ENCODE measurements at places on chromosomes 6 and 20. TPM values are rescaled to one million over a fixed set of nuclear protein-coding genes. Genes with fewer than 3 reads are reported as not detected.

DNA sequence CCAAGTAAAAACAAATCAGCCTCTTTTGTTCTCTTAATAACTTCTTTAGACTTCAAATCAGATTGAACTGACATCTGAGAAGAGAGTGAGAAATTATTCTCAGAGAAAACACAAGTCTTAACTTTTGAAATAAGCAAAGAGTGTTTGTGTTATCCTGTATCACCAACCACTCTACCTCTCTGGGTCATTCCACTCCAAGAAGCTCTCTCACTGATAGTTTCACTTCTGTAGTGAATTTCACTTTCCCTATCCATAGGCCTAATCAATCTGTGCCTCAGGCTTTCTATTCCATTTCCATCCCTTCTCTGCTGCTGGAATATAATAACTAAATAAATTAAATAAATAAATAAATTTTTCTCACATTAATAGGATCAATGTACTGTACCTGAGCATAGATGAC is 235.0 kb downstream of the HTR1B start:
- H3K36me3 ChIP-seq = no peaks in the 10 kb centered on the region
- no peaks in the 10 kb centered on the region for H3K4me1 ChIP-seq
- no peaks in the 10 kb centered on the region for H3K27me3 ChIP-seq
- no peak for DNase-seq

DNA sequence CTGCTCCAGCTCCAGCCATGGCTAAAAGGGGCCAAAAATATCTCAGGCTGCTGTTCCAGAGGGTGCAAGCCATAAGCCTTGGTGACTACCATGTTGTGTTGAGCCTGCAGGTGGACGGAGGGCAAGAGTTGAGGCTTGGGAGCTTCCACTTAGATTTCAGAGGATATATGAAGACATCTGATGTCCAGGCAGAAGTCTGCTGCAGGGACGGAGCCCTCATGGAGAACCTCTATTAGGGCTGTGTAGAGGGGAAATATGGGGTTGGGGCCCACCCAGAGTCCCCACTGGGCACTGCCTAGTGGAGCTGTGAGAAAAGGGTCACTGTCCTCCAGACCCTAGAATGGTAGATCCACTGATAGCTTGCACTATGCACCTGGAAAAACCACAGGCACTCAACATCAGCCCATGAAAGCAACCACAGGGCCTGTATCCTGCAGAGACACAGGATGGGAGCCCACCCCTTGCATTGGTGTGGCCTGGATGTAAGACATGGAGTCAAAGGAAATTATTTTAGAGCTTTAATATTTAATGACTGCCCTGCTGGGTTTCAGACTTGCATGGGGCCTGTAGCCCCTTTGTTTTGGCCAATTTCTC is 70.5 kb downstream of the NINL start:
- H3K27me3 ChIP-seq = no peaks in the 10 kb centered on the region
- peaks cover 37% of the 10 kb centered on the region for H3K36me3 ChIP-seq
- DNase-seq = no peak
- no peak overlapping the region for H3K27ac ChIP-seq
- H3K4me3 ChIP-seq = no peak overlapping the region

DNA sequence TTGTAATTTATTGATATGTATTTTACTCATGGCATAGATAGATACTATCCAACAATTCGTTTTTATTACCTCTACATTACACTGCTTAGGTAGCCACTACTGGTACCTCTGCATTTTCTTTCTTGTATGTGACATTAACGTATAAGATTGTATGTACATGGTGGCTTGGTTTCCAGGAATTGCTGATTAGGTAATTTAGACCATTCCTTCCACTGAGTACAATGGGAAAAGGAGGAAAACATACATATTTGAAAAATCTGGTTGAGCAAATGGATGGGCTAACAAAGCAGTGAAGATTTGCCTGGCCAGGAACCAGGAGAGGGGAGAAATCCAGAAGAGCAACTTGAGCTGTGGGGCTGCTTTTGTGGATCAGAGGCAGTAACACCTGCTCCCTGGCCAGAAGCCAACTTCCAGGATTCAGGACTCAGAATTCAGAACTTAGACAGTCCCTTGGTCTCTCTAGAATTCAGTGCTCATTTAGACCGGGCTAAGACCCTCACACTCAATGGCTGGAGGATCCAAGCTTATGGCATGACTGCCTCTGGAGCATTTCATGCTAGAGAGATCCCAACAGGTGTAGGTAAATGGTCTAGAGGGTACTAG is 17.9 kb upstream of the MICB start:
- H3K4me3 ChIP-seq = no peak overlapping the region
- no peak overlapping the region for H3K27ac ChIP-seq
- H3K27me3 ChIP-seq = no peaks in the 10 kb centered on the region
- no peak for DNase-seq

- H3K27me3 ChIP-seq = no peaks in the 10 kb centered on the region
- DNase-seq = no peak
- H3K36me3 ChIP-seq = no peaks in the 10 kb centered on the region
- H3K4me3 ChIP-seq = no peak overlapping the region
- H3K4me1 ChIP-seq = no peaks in the 10 kb centered on the region
Observed at GRCh38 chr6:80402266-80402665, 295.8 kb downstream of the BCKDHB start.

GRCh38 chr6:46491628-46492547 is 639 bp upstream of the RCAN2 start:
- peak; percentile 29 for DNase-seq
- peak overlapping the region; percentile 10 for H3K4me3 ChIP-seq
- H3K27me3 ChIP-seq = peaks cover 58% of the 10 kb centered on the region
- no peak overlapping the region for H3K27ac ChIP-seq
- H3K36me3 ChIP-seq = no peaks in the 10 kb centered on the region

- DNase-seq = no peak
- H3K27ac ChIP-seq = no peak overlapping the region
- H3K4me3 ChIP-seq = no peak overlapping the region
- H3K27me3 ChIP-seq = no peaks in the 10 kb centered on the region
Observed at GRCh38 chr20:15491575-15491974, 1081.7 kb downstream of the KIF16B start.

GRCh38 chr20:15332711-15333160 is 995.3 kb upstream of the FLRT3 start:
- DNase-seq = no peak
- no peaks in the 10 kb centered on the region for H3K36me3 ChIP-seq
- H3K27me3 ChIP-seq = no peaks in the 10 kb centered on the region
- H3K4me1 ChIP-seq = no peaks in the 10 kb centered on the region
- no peak overlapping the region for H3K4me3 ChIP-seq

- no peak overlapping the region for H3K4me3 ChIP-seq
- H3K36me3 ChIP-seq = peaks cover 22% of the 10 kb centered on the region
- no peaks in the 10 kb centered on the region for H3K27me3 ChIP-seq
- H3K27ac ChIP-seq = peak overlapping the region; percentile 9
Observed at GRCh38 chr20:41524980-41525613, 93.1 kb downstream of the CHD6 start.

GRCh38 chr6:149904661-149905370 is 6.9 kb upstream of the RAET1E start:
- peaks cover 3% of the 10 kb centered on the region for H3K27me3 ChIP-seq
- no peak for DNase-seq
- no peak overlapping the region for H3K4me3 ChIP-seq
- H3K4me1 ChIP-seq = no peaks in the 10 kb centered on the region

DNA sequence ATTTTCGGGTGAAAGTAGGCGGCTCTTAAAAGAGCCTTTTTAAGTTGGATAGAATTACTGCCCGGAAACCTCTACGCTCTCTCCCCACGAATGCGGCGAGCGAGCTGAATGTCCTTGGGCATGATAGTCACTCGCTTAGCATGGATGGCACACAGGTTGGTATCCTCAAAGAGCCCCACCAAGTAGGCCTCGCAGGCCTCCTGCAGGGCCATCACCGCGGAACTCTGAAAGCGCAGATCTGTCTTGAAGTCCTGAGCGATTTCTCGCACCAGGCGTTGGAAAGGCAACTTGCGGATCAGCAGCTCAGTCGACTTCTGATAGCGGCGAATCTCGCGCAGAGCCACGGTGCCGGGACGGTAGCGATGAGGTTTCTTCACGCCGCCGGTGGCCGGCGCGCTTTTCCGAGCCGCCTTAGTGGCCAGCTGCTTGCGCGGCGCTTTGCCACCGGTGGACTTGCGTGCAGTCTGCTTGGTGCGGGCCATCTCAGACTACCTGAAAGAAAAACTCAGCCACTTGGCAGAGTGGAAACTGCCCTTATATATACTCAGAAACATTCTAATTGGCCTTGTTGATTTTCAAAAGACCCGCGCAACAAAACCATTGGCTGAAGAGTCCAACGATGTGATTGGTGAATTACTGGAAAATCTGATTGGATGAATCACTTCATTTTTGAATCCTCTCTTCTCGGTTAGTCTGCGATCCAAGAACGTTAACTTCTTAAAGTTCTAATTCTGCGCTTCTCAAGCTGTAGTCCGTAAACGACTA is 93.9 kb upstream of the BTN3A2 start:
- no peak overlapping the region for H3K4me3 ChIP-seq
- H3K36me3 ChIP-seq = peaks cover 7% of the 10 kb centered on the region
- no peaks in the 10 kb centered on the region for H3K27me3 ChIP-seq
- peak; percentile 85 for DNase-seq
- peaks cover 23% of the 10 kb centered on the region for H3K4me1 ChIP-seq

DNA sequence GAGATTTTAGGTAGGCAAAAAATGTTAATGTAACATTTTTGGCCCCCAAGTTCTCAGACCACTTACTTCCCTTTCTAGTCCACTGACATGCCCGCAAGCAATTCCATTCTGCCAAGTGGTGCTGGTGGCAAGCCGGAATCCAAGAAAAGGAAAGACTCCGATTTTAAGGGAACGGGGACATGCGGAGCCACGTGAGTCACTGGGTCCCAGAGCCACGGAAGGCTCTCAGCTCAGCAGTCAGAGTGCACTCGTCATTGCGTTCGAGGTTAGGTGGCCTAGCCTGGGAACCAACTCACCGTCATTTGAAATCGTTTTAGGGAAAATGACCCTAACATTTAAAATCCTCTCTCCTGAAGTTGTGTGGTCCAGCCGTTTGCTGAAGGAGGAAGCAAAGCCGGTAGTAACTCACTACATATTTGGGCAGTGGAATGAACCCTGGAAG is 711 bp upstream of the SIRT5 start:
- H3K27ac ChIP-seq = peak overlapping the region; percentile 79
- peaks cover 11% of the 10 kb centered on the region for H3K36me3 ChIP-seq
- no peaks in the 10 kb centered on the region for H3K27me3 ChIP-seq
- peak; percentile 39 for DNase-seq

GRCh38 chr20:14510341-14510740 is 172.9 kb upstream of the FLRT3 start:
- no peaks in the 10 kb centered on the region for H3K36me3 ChIP-seq
- H3K4me3 ChIP-seq = no peak overlapping the region
- H3K27me3 ChIP-seq = no peaks in the 10 kb centered on the region
- DNase-seq = no peak
- H3K27ac ChIP-seq = no peak overlapping the region
- H3K4me1 ChIP-seq = no peaks in the 10 kb centered on the region

DNA sequence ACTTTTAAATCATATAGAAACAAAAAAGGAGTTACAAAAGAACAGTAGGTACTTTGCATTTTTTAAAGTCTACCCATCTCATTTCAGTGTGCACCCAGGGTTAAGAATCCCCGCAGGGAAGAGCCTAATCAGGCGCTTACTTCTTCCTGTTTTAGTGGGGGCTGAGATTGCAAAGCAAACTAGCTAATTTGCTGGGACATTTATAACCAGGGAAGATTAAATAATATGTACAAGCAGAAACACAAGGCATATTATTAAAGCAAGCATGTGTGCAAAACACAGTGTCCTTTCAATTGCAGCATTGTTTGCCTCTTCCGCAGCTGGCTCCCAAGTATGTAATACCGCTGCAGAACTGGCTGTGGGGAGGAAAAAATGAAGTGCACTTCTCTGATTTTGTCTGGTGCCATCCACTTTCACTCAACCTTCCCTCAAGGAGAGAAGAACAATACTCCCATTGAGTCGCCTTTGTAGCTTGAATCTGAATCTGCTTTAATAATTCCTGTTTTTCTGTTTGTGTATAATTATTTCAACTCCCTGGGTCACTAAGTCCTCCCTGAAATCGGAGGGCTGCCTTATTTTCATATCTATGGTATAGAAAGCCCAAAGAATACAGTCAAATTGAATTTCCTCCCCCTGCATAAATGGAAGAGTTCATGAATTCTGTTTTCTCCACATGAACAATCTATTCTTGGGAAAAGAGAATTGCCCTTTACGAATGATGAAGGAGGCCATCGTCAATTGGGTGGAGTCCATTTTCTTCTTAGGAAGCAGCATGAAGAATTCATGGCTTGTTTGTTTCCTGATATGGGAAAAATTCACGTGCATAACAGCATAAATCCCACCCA is 23.3 kb upstream of the BCAS1 start:
- H3K27ac ChIP-seq = no peak overlapping the region
- no peaks in the 10 kb centered on the region for H3K4me1 ChIP-seq
- no peaks in the 10 kb centered on the region for H3K36me3 ChIP-seq
- H3K4me3 ChIP-seq = no peak overlapping the region
- no peak for DNase-seq

GRCh38 chr20:22282696-22283095 is 301.7 kb downstream of the FOXA2 start:
- no peaks in the 10 kb centered on the region for H3K4me1 ChIP-seq
- no peak for DNase-seq
- no peak overlapping the region for H3K27ac ChIP-seq
- H3K4me3 ChIP-seq = no peak overlapping the region
- no peaks in the 10 kb centered on the region for H3K27me3 ChIP-seq
- H3K36me3 ChIP-seq = no peaks in the 10 kb centered on the region

DNA sequence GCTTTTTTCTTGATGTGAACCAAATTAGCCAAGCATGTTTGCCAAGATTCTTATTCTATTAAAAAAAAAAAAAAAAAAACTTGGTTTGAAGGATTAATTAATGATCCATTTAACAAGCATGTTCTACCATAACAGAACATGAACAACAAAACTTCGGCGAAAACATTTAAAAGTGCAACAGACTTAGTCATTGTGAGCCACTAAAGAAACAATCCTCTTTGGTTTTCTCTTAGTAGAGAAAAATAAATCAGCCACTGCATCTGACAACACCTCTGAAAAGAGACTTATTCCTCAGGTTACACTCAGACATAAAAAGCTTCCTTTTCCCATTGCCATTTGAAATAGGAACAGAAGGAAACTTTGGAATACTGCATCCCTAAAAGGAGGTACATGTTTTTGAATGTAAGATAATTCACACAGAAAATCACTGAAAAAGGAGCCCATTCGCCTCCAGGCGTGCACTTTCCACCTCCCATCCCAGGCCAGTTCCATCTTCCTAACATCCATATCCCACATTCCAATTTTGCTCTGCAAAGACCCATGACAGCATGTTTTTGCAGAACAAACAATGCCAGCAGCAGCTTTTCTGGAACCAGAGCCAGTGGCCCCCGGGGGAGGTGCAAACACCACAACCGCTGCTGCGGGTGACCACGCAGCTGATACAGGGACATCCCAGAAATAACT is 79.5 kb downstream of the ZMYND8 start:
- H3K27ac ChIP-seq = no peak overlapping the region
- H3K4me1 ChIP-seq = peaks cover 44% of the 10 kb centered on the region
- H3K36me3 ChIP-seq = peaks cover 64% of the 10 kb centered on the region
- no peaks in the 10 kb centered on the region for H3K27me3 ChIP-seq
- H3K4me3 ChIP-seq = no peak overlapping the region

Gene PAX1
- total RNA-seq = not detected

Gene GPR6
- not detected for total RNA-seq

Gene IL20RA
- not detected for total RNA-seq

Gene BNIP5
- not detected for total RNA-seq

Gene OR2H2
- not detected for total RNA-seq

Gene WASF1
- 4.6 TPM for total RNA-seq

Gene SNPH
- total RNA-seq = 2.9 TPM
